ENCODE measurements at places on chromosomes 1 and 21.
A peak's percentile ranks its signal among the peaks of the same experiment; 100 is the strongest.

DNA sequence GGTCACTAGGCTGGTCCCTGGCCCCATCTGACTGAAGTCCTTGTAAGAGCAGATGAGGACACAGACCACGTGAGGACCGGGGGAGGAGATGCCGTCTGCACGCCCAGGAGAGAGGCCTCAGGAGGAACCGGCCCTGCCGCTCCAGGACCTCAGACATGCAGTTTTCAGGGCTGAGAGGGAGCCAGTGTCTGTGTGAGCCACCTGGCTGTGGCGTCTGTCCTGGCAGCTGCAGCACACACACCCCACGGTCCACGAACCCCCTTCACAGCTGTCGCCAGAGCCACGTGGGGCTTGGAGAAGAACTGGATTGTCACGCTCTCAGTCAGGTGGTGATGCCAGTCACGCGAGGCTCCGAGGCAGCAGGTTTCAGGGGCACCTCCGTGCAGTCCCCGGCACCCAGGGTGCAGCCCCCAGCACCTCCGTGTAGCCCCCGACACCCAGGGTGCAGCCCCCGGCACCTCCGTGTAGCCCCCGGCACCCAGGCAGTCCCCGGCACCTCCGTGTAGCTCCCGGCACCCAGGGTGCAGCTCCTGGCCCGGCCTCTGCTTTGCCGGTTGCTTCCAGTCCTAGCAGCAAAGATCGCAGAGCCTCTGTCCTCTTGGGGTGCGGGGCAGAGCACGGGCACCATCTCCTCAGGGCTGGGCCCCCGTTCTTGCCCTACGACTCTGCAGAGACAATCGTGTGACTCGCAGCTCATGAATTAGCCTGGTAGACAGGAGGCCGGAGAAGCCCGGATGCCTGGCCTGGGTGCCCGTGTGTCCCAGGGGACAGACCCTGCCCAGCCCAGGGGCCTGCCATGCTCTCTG lies 19.0 kb upstream of the SUMO3 start:
- no peak for DNase-seq

GRCh38 chr1:8643542-8644536 lies 173.6 kb downstream of the RERE start:
- DNase-seq: no peak

DNA sequence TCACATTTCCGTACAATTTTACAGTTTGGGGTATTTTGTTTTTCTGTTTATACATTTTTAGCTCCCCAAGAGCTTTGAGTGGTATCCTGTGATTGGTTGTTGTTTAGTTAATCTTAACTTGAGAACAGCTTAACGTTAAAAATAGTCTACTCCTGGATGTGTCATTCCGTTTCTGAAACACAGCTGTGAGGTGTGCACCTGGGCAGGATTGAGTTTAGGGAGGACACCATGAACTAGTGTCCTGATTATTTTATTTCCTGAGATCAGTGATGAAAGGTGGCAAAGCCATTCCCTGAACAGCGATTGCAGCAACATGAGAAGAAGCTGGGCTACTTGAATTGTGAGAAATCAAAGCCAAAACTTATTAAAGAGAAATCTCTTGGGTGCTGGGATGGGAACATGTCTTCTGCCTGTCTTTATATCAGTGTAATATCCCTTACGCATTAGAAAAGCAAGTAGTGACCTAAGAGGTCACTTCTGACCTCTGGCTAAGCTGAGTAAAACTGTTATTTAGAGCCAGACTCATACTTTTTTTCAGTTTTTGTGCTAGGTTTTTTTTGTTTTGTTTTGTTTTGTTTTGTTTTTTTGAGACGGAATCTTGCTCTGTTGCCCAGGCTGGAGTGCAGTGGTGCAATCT lies 43.4 kb downstream of the ZBTB40 start:
- no peak for DNase-seq

DNA sequence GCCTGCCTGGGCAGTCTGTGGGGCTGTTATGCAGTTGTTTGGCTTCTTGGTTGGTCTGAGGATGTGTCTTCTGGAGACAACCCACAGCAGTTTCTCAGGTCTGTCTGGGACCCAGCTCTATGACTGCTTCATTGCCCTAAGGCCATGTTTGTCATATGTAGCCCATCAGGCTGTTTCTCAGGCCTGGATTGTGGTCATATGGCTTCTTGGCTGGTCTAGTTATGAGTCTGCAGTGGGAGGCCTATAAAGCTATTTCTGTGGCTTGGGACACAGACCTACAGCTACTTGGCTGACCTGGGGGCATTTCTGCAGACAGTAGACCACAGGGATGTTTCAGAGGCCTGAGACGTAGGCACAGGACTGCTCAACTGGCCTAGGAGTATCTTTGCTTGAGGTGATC lies 41.5 kb downstream of the CHIA start:
- DNase-seq: no peak

DNA sequence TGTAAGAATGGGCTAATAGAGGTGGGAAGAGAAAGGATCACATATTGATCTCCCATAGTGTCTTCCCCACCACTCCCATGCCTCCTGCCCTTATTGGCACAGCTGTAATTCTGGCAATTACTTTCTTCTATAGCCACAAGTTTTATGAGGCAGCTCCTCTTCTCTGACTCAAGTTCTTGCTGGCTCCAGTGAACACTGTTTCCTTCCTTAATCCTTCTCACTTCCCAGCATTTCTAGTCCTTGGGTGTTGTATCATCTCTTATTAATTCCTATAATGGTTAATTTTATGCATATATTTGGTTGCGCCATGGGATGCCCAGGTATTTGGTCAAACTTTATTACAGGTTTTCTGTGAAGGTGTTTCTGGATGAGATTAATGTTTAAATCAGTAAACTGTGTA lies 103.3 kb downstream of the MRPL39 start:
- no peak for DNase-seq

DNA sequence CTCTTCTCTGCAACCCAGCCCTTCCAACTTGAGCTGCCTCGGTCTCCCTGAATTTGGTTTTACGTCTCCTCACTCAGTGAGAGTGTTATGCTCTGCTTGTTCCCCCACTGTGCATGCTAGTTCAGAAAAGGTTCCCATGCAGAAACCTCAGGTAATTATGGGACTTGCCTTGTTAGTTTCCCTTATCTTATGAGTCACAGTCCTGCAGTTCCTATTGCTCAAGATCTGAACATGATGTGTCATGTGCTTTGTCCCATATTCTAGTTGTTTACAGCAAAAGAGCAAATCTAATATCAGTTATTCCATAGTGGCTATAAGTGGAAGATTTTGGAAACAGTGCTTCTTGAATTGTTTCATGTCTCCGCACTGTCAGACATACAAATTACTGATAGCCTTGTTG lies 74.4 kb downstream of the DUSP10 start:
- peak; percentile 37 for DNase-seq

DNA sequence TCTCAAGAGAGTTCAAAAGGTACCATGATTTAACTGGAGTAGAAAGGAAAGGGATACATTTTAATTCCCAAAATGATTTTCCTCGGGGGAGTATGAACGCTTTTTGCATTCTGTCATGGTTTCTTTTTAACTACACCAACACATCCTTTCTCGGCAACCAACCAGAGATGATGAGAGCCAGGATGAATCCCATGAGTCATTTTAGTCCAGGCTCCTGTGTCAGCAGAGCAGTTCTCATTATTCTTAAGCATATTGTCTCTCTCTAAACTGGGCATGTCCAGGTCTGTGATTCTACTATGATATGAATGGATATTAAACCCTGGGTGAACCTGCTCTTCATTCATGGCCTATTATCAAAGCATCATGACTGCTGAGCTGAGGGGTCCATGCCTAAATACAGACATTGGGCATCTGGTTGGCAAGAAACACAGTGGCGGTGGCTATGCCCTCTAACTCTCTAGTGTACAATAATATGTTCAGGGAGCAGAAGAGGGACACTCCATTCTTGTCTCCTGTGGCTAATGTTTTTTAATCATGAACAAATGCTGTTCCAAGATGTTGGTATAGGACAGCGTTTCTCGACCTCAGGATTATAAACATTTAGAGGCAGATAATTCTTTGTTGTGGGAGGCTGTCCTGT lies 124.3 kb upstream of the ESRRG start:
- DNase-seq: no peak

GRCh38 chr1:67888216-67889106 lies 55.2 kb upstream of the GNG12 start:
- no peak for DNase-seq

- DNase-seq: no peak
Measured at GRCh38 chr1:35560256-35561225, 2.9 kb downstream of the NCDN start.

- no peak for DNase-seq
Measured at GRCh38 chr1:100178091-100178490, at the start of gene LRRC39. Gene LRRC39 (minus strand): TSS chr1:100178256. CDS start chr1:100168516, 9,740 bp downstream.

- no peak for DNase-seq
Measured at GRCh38 chr1:961132-961669, 817 bp downstream of the KLHL17 start.

GRCh38 chr1:6417961-6418667 lies 1.6 kb downstream of the HES2 start:
- DNase-seq: no peak

DNA sequence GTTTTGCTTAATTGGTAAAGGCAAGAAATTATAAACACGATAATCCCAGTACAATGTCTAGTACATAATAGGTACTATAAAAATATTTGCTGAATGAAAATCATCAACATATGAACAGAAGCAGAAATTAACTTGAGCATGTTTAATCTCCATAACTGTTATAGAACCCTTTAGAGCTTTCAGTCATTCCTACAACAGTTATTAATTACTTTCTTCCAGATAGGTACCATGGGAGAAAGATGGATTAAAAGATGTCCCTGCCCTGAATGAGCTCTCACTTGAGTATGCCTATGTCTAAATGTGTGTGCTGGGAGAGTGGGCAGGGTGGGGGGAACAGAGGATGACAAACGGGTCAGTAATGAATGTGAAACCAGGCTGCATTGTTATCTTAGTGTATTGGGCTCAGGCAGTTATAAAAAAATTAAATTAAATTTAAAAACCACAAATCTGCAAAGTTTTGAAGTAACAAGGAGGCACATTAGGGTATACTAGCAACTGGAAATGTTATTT lies 2.4 kb downstream of the EPS15 start:
- no peak for DNase-seq

DNA sequence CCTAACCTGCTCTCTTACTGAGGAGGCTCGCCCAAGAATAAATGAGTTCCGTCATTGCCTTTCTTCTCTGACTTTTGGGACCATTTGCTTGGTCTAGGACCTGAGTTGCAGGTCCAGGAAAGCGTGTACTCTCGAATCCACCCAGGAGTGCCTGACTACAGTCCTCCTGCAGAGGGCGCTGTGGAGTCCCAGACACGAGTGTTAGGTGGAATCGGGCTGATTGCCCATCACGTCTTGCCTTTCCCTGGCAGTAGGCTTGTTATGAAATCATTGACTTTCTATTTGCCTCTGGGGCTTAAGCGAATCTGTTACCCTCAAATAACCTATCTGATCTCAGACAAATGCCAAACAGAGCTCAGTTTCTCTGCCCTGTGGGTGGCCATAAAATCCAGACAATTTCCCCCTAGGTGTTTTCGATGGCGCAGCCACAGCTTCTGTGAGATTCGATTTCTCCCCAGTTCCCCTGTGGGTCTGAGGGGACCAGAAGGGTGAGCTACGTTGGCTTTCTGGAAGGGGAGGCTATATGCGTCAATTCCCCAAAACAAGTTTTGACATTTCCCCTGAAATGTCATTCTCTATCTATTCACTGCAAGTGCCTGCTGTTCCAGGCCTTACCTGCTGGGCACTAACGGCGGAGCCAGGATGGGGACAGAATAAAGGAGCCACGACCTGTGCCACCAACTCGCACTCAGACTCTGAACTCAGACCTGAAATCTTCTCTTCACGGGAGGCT lies at the start of gene IL20:
TSS of gene IL20 (plus strand) at position 685 of the 733 bp plus-strand sequence. CDS start 230 bp downstream, outside the sequence.
- DNase-seq: peak; percentile 76

DNA sequence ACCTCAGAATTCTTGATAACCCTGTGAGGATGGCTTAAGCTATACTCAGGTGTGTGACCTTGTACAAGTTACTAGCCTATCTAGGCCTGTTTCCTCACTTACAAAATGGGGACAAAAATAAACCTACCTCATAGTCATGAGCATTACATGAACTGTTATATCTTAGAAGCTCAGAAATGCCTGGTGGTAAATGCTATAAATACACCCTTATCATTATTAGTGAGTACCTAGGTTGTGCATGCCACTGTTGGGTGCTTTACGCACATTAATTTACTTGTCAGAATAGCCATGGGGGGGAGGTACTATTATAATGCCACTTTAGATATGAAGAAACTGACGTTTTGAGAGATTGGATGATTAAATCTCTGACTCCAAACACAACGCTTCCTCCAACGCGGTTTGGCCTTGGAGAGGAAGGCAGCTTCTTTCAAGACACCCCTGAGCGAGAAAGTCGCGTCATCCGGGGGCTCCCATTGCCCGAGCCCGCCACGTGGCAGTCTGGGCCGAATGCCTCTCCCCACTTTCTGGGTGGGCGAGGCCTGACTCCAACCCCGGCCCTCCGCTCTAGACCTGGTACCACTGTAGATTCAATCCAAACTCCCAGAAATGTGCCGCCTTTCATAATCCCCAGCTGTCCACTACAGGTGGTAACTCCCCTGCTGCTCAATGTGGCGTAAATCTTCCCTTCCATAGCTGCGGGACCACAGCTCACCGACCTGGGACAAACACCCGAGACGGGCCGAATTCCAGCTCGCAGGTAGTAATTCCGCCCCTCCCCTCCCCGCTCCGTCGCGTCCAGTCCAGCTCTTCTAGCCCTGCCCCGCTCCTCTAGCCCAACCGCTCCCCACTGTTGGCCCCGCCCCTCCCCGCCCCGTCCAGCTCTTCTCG lies 771 bp upstream of the RAD54L start:
- peak; percentile 50 for DNase-seq

DNA sequence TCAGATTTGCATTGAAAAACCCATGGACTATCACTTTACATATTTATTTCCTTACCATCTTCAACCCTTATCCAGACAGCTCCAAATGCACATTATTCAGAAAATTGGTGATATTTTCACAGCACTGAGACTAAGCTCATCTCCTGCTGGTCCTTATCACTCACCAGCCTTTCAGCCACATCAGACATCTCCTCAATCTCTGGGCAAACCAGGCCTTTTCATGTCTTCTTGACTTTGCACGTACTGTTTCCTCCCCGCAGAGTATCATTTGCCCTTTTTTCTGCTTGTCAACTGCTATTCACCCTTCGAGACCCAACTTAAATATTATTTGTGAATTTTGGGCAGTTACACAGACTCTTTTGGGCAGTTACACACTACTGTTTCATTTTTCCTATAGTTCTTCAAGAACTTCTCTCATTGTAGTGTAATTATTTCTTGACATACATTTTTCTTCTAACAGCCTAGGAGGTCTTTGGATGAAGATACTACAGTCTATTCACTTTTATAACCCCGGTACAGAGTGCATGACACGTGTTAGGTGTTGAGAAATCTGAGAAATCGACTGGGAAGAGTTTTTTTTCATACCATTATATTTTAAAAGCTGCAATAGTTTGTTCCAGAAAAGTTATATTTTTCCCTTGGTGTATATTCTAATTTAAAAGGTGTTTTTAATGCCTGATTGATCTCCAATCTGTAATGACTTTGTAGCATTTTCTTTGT lies 98.0 kb downstream of the FGGY start:
- no peak for DNase-seq

- DNase-seq: peak; percentile 19
Measured at GRCh38 chr1:181396171-181396670, 87.1 kb upstream of the CACNA1E start.

- no peak for DNase-seq
Measured at GRCh38 chr1:183675381-183675780, 22.3 kb upstream of the APOBEC4 start.

GRCh38 chr1:223137455-223138085 lies 5.5 kb downstream of the TLR5 start:
- DNase-seq: no peak

Data from activated CD4-positive, alpha-beta T cell treated with anti-CD3 and anti-CD28 coated beads, Interleukin-2, Interleukin-4, amounts not matched to agents 100 ng/mL and 50 ng/mL, durations not matched to agents 16 hours and 8 hours (primary cell).